Kidney (tissue), 22 donors: ENCODE measurements at places on chromosomes 4 and X. TPM values are rescaled to one million over a fixed set of nuclear protein-coding genes. Genes with fewer than 3 reads are reported as not detected.

The TAF7L gene
- total RNA-seq = not detected

The CCNB3 gene
- total RNA-seq = 1.5 TPM

The EGFL6 gene
- total RNA-seq = not detected

The ZCCHC18 gene
- 0.79 TPM for total RNA-seq

The TMEM184C gene
- 33.7 TPM for total RNA-seq

The NAA11 gene
- total RNA-seq = not detected

The PCSK1N gene
- 131 TPM for total RNA-seq

The HHIP gene
- 0.85 TPM for total RNA-seq

The HDAC8 gene
- 32.9 TPM for total RNA-seq

- DNase-seq = no peak
Measured at GRCh38 chrX:40035726-40036125, 62.0 kb downstream of the BCOR start.

- peak; percentile 19 for DNase-seq
Measured at GRCh38 chrX:117458243-117458968, 658.2 kb downstream of the KLHL13 start.

DNA sequence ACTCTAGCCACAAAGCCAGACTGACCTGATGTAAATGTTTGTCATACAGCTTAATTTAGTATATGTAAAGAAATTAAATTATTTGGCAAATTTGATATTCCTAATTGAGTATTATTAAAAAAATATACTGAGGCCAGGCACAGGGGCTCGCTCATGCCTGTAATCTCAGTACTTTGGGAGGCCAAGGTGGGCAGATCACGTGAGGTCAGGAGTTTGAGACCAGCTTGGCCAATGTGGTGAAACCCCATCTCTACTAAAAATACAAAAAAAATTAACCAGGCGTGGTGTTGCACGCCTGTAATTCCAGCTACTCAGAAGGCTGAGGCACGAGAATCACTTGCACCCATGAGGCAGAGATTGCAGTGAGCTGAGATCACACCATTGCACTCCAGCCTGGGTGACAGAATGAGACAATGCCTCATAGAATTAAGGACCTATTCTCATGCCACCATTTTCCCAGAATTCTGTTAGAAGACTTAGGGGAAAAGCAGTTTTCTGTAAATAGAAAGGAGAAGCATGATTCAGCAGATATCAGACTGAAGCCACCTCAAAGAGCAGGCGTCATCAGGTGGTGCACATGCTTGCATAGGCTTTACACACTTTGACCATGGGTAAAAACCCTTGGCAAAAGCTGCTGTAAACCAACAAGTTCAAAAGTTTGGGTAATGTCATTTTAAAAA lies 6.1 kb downstream of the UBQLN2 start:
- no peak for DNase-seq

DNA sequence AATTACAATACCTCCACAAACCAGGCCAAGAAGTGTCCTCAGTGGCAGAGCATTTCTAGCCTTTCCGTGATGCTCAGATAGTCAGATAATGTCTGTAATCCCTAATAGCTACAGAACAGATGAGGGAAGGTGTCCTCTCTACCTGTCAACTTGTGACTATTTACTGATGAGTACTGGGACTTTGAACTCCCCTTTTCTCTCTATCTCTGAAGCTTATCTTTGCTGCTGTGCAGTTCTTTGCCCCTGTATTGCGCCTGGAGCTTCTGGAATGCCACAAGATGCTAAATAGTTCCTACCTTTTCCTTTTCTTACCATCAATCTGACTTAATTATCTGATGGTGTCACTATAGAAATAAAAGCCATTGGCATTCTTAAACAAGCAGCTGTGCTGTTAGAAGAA lies 30.5 kb downstream of the FGF2 start:
- no peak for DNase-seq

DNA sequence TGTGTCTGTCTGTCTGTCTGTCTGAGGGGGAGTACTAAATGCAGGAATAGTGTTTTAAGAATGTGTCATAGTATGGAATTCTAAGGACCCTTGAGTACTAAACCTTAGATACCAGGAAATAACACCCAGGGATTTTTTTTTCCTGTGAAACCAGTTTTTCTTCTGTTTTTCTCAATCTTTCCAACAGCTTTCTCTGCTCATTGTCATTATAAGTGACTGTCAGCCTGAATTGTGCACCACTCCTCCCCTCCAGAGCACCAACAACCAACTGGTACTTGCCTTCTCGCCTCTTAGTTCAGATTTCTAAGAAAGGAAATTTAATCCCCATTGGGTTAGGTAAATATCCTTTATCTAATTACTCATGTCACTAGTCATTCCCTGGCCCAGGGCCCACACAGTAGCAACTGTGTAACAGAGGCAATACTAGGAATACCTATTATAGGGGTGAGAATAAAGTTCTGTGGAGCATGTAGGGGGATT lies 320.6 kb downstream of the ADGRL3 start:
- peak; percentile 82 for DNase-seq

DNA sequence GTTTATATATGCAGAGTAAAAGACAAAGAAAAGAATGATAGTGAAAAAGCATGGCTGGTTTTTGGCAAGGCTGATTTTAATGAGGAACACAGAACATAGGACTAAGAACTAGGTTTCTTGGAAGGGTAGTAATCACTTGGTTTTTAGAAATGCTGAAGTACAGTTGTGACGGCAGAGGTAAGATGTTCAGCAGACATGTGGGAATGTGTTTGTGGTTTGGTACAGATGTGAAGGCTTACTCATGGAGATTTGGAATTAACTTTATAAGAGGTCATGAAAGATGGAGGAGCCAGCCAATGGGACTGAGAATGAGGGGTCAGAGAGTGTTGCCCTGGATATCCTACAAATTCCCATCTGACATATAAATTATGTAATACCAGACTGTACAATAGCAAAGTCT lies 243.6 kb downstream of the NPFFR2 start:
- no peak for DNase-seq

DNA sequence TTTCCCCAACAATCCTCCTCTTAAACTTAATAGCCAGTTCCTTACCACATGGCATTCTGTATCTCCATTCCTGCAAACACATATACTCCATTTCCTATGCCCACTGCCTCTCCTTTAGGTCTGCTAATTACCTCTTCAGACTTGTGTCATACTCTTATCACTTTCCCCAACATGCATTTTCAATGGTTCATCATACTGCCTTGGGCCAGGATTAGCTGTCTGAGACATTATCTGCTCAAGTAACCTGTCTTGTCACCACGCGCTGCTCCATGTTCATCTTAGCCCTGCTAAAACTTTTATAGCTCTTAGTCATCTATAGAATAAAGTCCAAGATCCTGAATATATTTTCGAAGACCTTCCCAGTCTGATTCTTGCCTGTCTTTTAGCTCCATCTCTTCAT lies 224.1 kb upstream of the GK2 start:
- no peak for DNase-seq

- DNase-seq = no peak
Measured at GRCh38 chr4:17823871-17824669, 13.3 kb downstream of the NCAPG start.

DNA sequence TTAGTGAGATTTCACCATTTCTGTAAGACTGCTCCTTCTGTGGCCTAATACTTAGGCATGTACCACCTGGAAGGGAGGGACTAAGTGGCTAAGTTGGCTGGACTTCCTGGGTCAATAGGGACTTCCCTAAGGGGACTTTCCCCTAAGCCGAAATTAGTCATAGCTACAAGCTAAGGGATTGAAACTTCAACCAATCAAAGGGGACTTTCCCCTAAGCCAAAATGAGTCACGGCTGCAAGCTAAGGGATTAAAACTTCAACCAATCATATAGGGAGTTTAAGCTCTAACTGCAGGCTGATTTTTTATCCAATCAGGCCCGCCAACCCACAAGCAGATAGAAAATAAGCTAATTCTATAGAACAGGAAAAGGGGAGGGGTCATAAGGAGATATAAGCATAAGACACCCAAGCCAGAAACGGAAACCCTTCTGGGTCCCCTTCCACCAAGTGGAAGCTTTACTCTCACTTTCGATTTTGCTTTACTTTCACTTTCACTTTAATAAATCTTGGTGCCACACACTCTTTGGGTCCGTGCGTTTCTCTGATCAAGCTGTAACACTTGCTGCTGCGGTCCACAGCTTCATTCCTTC lies 382.8 kb downstream of the KLHL4 start:
- no peak for DNase-seq

DNA sequence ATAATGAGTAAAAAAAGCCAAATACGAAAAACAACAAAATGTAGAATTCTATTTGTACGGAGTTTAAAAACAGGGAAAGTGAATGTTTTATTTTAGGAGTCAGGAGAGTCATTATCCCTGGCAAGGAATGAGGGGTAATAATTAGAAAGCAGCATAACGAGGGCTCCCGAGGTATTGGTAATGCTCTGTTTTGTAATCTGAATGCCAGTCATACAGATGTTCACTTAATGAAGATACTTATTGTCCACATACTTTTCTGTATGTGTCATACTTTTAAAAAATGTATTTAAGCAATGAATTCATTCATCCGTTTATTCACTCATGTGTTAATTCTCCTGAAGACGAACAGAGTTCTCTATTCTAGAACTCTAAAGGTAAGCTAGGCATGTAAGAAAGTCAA lies 87.8 kb upstream of the BMP2K start:
- DNase-seq = no peak

- DNase-seq = peak; percentile 96
Measured at GRCh38 chr4:6783111-6783981, 819 bp downstream of the KIAA0232 start.

GRCh38 chr4:14792702-14793227 lies 209.5 kb upstream of the CPEB2 start:
- no peak for DNase-seq

DNA sequence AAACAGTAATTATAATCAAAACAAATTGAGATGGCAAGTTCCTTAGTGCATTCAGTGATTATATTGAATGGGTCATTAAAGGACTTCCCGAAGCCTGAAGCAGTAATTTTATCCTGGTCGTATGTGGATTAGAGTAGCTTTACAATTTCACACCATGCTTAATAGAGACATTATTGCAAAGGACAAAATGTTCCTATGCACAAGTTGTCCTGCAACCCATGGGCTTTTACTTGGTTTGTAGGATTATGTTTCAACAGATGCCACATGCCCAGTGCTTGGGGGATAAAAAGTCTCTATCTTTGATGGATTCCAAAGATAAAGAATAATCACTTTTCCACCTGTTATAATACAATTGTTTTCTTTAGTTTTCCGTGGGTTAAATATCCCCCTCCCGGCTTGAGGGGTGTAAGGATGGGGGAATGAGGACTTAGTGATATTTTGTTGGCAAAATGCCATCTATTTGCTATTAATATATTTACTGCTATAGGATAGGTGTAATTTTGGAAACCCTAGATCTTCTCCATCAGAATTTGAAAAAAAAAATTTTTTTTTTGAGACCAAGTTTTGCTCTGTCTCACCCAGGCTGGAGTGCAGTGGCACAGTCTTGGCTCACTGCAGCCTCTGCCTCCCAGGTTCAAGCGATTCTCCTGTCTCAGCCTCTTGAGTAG lies 156.5 kb upstream of the ETNPPL start:
- DNase-seq = no peak

DNA sequence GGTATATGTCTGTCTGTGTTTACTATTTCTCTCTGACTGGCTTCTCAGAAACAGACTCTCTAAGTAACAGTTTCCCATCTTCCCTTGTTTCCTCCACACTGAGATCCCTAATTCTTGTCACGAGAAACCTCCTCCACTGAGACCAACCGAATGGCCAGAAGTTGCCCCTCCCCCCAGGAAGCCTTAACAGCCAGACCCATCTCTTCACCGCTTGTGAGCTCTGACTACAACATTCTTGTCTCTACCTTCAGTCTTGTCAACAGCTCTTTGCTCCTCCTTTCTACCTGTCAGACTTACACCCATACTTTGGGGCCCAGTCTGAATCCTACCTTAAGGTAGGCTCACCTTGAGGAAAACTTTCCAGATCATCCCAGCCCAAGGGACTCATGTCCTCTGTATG lies 90.8 kb downstream of the NHSL2 start:
- no peak for DNase-seq

DNA sequence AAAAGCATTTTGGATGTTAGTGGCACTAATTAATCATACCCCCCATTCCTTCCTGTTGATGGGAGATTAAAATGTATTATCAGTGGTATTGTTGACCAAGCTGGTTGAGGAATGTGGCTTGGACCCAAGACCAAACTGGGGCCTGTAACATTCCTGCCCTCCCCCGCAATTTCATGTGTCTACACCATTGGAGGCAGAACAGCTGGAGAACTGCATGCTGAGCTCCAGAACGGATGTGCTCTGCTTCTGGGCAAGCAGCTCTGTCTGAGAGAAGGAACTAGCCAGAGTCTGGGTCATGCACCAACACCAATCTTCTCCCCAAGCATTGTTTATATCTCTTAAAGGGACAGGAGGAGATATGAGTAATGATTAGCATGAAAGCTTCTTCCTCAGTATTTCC lies 185.5 kb downstream of the CEP135 start:
- DNase-seq = peak; percentile 72

- DNase-seq = no peak
Measured at GRCh38 chr4:123449362-123449761, 52.8 kb downstream of the SPRY1 start.

DNA sequence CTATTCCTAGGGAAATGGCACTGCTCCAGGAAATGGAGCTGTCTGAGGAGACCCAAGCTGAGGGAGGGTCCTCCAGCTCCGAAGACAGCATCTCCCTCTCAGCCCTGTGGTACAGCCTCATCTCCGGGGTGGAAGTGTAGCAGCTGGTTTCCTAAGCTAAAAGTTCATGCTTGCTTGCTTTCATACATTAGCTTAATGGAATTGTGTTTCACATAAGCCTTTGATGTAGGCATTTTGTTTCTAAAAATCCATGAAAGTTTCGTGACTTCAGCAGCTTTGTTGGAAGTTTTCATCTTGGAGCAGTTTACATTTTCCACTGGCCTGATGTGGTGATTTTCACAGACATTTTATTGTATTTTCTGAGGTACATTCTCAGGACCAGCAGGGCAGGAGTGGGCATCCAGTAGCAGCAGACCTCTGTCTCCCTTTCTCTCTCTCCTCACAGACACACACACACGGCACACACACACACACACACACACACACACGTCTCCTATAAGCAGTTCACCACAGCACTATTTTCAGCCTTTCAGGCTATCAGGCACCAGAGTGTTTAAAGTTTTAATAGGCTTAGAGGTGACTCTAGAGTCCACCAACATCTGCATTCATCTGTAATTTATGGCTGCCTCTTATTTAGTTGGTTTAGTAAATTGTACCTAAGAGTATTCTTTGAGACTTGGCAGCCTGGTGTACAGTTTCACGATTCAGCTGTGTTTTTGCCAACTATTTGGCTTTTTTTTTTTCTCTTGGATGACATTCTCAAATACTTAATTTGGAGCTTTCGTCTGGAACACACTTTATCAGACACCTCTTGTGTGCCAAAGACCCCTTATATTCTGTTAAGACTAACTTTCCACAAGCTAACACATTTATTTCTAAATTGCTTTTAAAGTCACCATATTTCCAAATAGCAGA lies 225.8 kb upstream of the SFRP2 start:
- DNase-seq = peak; percentile 77

DNA sequence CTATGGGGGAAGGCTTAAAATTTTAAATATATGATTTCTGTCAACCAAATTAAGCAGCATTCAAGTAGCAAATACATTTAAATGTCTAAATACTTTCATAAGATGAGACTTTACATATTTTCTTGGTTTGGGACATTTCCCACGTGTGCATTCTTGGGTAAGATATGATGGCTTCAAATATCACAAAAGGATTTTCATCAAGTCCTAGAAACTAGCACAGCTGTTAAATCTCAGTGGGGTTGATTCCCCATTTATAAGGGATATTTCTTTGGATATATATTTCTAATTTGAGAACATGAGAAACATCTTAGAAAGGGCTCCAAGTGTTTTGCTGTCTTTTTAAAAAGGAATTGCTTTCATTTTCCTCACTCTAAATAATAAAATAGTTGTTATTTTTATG lies 90.2 kb downstream of the P2RY10 start:
- DNase-seq = no peak
